ENCODE measurements at places on chromosomes 2 and 18. TPM values are rescaled to one million over a fixed set of nuclear protein-coding genes. Genes with fewer than 3 reads are reported as not detected.

Gene SPEG
- 35.1 TPM for polyA plus RNA-seq

DNA sequence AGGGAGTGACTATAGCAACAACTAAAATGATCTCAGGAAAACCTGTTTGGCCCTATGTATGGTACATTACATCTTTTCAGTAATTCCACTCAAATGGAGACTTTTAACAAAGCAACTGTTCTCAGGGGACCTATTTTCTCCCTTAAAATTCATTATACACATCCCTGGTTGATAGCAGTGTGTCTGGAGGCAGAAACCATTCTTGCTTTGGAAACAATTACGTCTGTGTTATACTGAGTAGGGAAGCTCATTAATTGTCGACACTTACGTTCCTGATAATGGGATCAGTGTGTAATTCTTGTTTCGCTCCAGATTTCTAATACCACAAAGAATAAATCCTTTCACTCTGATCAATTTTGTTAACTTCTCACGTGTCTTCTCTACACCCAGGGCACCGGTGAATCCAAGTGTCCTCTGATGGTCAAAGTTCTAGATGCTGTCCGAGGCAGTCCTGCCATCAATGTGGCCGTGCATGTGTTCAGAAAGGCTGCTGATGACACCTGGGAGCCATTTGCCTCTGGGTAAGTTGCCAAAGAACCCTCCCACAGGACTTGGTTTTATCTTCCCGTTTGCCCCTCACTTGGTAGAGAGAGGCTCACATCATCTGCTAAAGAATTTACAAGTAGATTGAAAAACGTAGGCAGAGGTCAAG, 955 bp downstream of the TTR start:
- DNase-seq: no peak

DNA sequence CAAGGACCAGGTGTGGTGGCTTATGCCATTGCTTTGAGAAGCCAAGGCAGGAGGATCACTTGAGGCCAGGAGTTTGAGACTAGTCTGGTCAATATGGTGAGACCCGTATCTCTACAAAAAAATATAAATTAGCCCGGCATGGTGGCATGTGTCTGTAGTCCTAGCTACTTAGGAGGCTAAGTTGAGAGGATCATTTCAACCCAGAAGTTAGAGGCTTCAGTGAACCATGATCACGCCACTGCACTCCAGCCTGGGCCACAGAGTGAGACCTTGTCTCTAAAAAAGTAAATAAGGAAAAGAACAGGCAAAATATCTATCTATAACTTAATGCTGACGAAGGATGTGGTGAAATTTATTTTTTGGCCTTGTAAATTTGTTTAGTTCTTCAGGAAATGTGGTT, 78.1 kb downstream of the UGGT1 start:
- DNase-seq: no peak

- no peak for DNase-seq
Measured at GRCh38 chr2:59677158-59677557, 876.3 kb downstream of the BCL11A start.

DNA sequence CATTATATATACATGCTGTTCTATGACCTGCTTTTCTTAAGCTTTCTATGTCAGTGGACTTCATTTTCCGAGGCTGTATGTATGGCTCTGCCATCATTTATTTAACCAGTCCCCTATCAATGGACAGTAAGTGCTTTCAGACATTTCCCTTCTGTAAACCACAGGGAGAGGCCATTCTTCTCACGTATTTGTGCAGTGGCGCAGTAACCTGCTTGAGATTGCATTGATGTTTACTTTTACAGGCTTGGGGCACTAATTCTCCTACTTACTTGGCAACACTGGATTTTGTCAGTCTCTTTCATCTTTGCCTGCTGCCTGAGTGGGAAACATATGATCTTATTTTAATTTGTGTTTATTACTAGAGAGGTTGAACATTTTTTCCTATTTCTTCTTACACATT, 52.1 kb downstream of the BOLA3 start:
- no peak for DNase-seq
